ENCODE measurements at places on chromosomes 7 and 10.
A peak's percentile ranks its signal among the peaks of the same experiment; 100 is the strongest.

- no peak for DNase-seq
Observed at GRCh38 chr10:122558452-122558851, 2.1 kb upstream of the DMBT1 start.

GRCh38 chr10:18545621-18546305 lies 105.6 kb downstream of the NSUN6 start:
- DNase-seq, result peak; percentile 43

- DNase-seq, result no peak
Observed at GRCh38 chr10:44985175-44985681, 6.6 kb upstream of the DEPP1 start.

DNA sequence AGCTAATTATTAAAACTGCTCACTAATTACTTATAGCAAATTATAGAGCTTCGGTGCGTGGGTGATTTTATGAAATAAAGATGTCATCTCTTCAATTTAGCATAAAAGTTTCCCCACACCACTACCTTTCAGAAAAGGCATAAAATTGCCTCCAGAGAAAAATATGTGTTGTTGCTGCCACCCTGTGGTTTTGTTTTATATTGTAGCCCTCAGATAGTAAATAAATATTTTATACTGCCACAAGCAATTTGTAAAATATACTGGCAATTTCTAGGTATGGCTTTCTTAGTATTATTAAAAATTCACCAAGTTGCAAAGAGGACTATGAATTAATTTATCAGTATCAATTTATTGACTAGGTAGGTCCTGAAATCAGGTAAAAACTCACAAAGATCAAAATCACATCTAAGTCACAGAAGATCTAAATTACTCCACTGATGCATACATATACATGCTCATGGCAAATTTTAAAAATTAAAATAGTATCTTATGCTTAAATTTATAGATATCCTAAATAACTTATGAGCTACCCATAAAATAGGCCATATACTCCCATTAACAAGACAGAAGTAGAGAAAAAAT lies 26.5 kb downstream of the ASNS start:
- peak; percentile 8 for DNase-seq

- DNase-seq, result peak; percentile 90
Observed at GRCh38 chr7:74479961-74480829, 26.5 kb downstream of the GTF2IRD1 start.

GRCh38 chr10:130434446-130435385 lies 298.5 kb downstream of the GLRX3 start:
- no peak for DNase-seq

- DNase-seq, result no peak
Observed at GRCh38 chr10:34553747-34554146, 261.3 kb downstream of the PARD3 start.

DNA sequence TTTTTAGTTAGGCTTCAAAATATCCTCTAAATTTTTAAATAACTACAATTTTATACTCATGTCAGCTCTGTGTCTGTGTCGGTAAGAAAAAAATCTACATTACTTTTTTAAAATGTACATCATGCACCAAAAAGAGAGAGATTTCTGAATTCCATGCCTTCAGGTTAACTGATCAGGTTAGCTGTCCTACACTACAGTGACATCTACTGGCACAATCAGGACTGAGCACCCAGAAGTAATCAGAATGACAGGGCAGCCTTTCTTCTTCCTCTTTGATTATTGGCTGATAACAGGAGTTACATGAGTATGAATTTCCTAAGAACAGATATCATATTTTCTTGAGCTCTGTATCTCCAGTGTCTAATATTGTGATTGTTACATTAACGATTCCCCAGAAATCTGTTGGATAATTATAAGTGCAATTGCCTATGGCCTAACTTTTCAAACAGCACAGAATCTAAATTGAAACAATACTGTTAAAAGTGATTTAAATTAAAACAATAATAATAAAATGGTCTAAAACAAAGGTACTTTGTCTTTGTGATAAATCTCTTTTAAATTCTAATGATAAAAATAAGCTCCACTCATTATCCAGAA lies 41.8 kb upstream of the HYCC1 start:
- peak; percentile 61 for DNase-seq

DNA sequence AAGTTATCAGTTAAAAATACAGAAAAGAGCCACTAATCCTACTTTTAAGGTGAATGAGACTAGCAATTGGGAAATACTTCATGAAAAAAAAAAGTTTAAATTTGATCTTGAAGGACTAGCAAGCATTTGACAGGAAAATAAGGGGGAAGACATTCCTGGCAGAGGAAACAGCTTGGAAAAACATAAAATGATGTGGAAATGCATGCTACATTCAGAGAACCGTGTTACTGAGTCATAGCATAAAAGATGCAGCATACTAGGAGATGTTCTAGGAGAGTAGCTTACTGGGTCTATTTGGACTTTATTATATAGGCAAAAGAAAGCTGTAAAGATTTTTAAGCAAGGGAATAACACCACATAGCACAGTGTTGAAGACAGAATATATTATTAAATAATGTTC lies 108.6 kb upstream of the COL1A2 start:
- DNase-seq, result peak; percentile 55

GRCh38 chr10:98115031-98115787 lies 19.2 kb upstream of the R3HCC1L start:
- DNase-seq, result no peak

DNA sequence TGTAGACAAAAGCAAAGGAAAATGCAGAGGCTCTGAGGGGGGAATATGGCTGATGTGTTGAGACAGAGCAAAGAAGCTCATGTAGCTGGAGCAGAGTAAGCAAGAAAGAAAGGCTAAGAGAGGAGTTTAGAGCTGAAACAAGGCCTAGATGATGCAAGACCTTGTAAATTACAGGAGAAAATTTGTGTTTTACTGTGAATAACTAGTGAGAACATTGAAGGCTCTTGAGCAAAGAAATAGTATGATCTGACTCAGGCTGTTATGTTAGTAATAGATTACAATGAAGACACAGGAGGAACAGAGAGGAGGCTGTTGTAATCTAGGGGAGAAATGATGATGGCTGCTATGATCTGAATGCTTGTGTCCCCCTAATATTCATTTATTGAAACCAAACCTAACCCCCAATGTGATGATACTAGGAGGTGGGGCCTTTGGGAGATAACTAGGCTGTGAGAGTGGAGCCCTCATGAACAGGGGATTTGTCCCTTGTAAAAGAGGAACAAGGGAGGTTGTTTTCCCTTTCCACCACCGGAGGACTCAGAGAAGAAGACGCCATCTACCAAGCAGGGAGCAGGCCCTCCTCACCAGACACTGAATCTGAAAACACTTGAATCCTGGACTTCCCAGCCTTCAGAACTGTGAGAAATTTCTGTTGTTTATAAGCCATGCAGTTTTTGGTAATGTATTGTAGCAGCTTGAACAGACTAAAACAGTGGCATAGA lies 394.9 kb downstream of the HTR7 start:
- peak; percentile 74 for DNase-seq

GRCh38 chr7:138695106-138695505 lies 6.1 kb downstream of the SVOPL start:
- no peak for DNase-seq

GRCh38 chr10:30447125-30447799 lies 13.3 kb downstream of the MAP3K8 start:
- DNase-seq, result peak; percentile 98

- no peak for DNase-seq
Observed at GRCh38 chr10:95758351-95759025, 2.5 kb downstream of the ENTPD1 start.

GRCh38 chr10:119112056-119112455 lies 8.1 kb downstream of the DENND10 start:
- DNase-seq, result peak; percentile 85

- DNase-seq, result peak; percentile 2
Observed at GRCh38 chr7:55939514-55940123, 12.1 kb upstream of the MRPS17 start.

- DNase-seq, result no peak
Observed at GRCh38 chr10:5746197-5746596, 61.6 kb downstream of the TASOR2 start.

- DNase-seq, result no peak
Observed at GRCh38 chr10:122413327-122413726, 38.8 kb downstream of the PLEKHA1 start.

GRCh38 chr10:18368273-18368672 lies 228.0 kb downstream of the CACNB2 start:
- peak; percentile 14 for DNase-seq

DNA sequence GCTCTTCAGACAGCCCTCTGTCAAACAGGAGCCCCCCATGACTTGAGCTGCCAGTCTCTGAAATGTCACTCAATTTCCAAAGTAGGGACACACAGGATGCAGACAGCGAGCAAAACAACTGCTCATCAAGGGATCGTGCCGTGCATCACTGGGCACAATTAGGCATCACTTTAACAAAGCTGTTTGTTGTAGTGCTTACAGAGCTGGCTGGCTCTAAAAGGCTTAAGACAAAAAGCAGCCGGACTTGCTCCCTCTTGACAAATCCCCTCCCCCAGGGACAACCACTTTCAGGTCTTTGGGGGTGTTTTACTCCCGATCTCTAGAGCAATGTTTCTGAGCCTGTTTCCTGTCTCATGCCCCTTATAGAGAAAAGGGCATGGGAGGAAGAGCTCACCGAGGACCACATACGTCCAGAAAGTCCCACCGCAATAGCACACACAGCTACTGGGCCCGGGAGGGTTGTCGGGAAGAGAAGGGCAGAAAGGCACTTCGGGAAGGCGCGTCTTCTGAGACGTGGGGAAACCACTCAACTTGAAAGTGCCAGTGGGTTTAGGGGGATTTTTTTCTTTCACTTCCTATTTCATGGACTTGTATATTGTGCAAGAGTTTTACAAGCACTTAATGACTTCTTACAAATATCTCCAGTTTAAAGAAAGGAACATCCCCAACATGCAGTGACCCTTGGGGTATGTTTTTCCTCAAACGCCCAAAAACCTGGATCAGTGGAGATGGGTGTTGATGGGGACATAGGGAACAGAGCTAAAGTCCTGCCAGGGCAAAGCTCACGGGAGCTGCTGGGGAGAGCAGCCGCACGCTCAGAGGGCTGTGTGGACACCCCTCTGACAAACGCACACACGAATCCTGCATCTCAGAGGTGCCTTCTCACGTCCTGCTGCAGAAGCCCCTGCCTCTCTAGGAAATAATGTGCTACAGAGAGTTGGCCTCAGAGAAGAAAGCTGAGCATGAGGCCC lies 27.1 kb downstream of the LRRC20 start:
- peak; percentile 40 for DNase-seq

Data from amniotic epithelial cell (primary cell).